ENCODE measurements at places on chromosomes 7 and 10.

DNA sequence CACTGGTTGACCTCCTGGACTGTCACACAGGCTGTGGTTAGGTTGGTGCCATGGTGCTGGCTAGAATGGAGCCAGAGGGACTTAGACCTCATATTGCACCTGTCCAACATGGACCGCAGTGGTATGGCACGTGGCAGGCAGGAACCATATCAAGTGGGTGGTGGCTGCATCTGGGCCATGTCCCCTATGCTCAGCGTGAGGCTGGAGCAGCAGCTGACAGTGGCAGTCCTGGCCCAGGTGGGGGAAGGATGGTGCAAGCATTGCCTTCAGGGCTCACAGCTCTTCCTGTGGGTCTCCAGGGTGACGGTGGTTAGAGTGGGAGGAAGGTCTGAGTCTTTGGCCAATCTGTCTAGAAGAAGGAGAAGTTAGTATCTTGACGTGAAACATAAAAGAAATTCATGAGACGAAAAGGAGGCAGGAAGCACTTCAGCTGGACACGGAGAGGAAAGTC is 54.5 kb upstream of the PFKFB3 start:
- no peak overlapping the region for H3K27ac ChIP-seq
- peaks cover 34% of the 10 kb centered on the region for H3K4me1 ChIP-seq
- H3K36me3 ChIP-seq, result no peaks in the 10 kb centered on the region
- DNase-seq, result no peak

GRCh38 chr7:130877236-130877990 is 143.4 kb upstream of the KLF14 start:
- no peaks in the 10 kb centered on the region for H3K27me3 ChIP-seq
- H3K4me1 ChIP-seq, result peaks cover 45% of the 10 kb centered on the region
- H3K27ac ChIP-seq, result no peak overlapping the region
- H3K36me3 ChIP-seq, result peaks cover 30% of the 10 kb centered on the region
- no peak for DNase-seq

DNA sequence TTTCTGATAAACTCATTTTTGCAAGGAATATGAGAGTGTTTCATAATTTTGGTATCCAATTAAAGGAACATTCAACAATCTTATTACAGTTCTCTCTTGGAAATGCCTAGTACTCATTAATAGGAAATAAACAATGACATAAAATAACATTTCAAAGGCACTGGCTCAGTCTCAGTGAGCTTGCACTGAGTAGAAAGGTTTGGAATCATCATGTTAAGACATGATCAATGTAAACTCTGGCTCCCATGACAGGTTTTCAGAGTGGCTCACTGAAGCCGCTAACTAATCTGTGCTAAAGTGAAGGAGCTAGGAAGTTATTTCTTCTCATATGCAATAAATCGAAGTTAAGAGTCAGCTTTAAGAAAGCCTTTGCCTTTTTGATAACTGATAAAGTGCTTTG is 203.3 kb upstream of the HGF start:
- H3K27me3 ChIP-seq, result no peaks in the 10 kb centered on the region
- DNase-seq, result no peak
- H3K4me1 ChIP-seq, result no peaks in the 10 kb centered on the region
- no peaks in the 10 kb centered on the region for H3K36me3 ChIP-seq
- no peak overlapping the region for H3K27ac ChIP-seq
- no peak overlapping the region for H3K4me3 ChIP-seq

- H3K27me3 ChIP-seq, result no peaks in the 10 kb centered on the region
- H3K4me1 ChIP-seq, result no peaks in the 10 kb centered on the region
- DNase-seq, result no peak
- no peak overlapping the region for H3K27ac ChIP-seq
- no peak overlapping the region for H3K4me3 ChIP-seq
These were observed 190.8 kb downstream of the GATA3 start for GRCh38 chr10:8245131-8245813.

- no peak overlapping the region for H3K4me3 ChIP-seq
- no peaks in the 10 kb centered on the region for H3K27me3 ChIP-seq
- no peak for DNase-seq
- H3K4me1 ChIP-seq, result no peaks in the 10 kb centered on the region
- H3K27ac ChIP-seq, result no peak overlapping the region
- no peaks in the 10 kb centered on the region for H3K36me3 ChIP-seq
These were observed 29.3 kb downstream of the AVL9 start for GRCh38 chr7:32524631-32525030.

- no peaks in the 10 kb centered on the region for H3K27me3 ChIP-seq
- peaks cover 43% of the 10 kb centered on the region for H3K4me1 ChIP-seq
- no peaks in the 10 kb centered on the region for H3K36me3 ChIP-seq
- peak overlapping the region; percentile 67 for H3K27ac ChIP-seq
- no peak overlapping the region for H3K4me3 ChIP-seq
These were observed 138.9 kb downstream of the SH3PXD2A start for GRCh38 chr10:103716206-103717160.

DNA sequence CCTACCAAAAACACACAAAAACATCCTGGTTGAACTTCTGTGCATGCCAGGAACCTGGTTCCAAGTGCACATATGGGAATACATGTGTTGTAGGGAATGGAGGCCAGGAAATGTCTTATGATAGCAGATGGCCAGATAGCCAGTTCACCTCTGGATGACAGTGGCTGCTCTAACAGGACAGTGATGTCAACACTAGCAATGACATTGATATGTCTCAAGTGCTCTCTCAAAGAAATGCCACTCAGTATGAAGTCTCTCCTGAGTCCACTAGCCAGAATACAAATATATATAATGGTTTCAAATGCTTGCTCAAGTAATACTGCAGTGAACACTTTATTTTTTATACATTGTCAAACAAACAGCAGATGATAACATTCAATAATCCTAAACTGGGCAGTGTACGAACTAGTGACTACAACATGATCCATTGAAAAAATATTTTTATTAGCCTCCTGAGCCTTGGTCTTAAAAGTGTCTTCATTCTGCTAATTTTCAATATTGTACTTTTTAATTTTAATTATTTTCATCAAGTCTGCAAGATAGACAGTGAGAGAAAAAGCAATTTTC is 26.0 kb upstream of the PCDH15 start:
- DNase-seq, result no peak
- H3K4me1 ChIP-seq, result no peaks in the 10 kb centered on the region
- no peak overlapping the region for H3K4me3 ChIP-seq
- no peaks in the 10 kb centered on the region for H3K27me3 ChIP-seq
- H3K36me3 ChIP-seq, result no peaks in the 10 kb centered on the region

DNA sequence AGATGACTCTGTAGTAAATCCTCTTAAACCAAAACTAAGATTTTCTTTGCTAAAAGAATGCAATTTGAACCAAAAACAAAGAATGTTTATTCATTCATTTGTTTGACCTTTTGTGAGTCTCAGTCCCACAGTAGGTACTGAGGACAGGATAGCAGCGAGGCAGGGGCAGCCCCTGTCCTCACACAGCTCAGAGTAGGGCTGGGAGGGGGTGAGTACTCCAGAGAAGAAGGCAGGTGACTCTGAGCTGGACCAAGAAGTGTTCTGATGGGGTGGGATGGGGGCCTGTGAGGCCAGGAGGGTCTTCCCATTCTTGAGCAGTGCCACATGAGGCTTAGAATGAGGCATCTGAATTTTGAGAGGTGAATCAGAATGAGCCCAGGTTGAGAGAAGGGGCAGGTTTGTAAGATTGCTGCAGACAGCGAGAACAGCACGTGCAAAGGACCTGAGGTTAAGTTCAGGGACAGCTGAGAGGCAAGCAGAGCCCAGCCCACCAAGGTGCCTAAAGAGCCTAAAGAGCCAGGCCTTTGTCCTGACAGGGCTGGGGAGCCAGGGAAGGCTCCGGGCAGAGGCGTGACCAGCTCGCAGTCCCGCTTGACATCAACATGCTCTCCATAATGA is 56.9 kb upstream of the CHST15 start:
- no peak overlapping the region for H3K27ac ChIP-seq
- no peak overlapping the region for H3K4me3 ChIP-seq
- peaks cover 18% of the 10 kb centered on the region for H3K4me1 ChIP-seq
- H3K27me3 ChIP-seq, result no peaks in the 10 kb centered on the region

GRCh38 chr7:22662556-22663356 is 64.2 kb upstream of the IL6 start:
- no peak for DNase-seq
- no peak overlapping the region for H3K4me3 ChIP-seq
- H3K27me3 ChIP-seq, result no peaks in the 10 kb centered on the region

GRCh38 chr10:70807556-70807955 is 8.2 kb upstream of the SGPL1 start:
- H3K27me3 ChIP-seq, result no peaks in the 10 kb centered on the region
- H3K36me3 ChIP-seq, result no peaks in the 10 kb centered on the region
- H3K27ac ChIP-seq, result no peak overlapping the region
- H3K4me3 ChIP-seq, result no peak overlapping the region
- H3K4me1 ChIP-seq, result no peaks in the 10 kb centered on the region
- DNase-seq, result no peak

DNA sequence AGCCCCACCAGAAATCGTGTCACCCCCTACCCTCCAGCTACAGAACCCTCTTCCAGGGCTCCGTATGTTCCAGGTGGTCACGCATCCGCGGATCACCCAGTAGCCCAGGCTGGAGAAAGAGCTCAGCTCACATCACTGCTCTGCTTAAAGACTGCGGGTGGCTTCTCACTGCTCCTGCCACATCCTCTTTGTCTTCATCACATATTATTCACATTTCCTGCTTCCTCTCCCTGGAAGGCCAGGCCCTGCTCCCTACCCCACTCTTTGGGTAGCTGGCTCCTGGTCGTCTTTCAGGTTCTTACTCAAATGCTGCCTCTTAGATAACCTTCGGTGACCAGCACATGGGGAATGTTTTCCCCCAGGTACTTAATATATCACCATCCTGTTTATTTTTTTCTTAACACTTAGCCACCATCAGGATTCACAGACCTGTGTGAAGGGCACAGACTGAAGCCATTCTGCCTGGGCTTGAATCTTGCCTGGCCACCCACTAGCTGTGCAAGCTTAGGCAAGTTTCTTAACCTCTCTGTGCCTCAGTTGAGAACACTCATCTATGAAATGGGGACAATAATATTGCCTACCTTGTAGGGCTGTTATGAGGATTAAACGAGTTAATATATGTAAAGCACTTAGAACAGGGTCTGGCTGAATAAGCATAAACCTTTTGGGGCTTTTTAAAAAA is 307.8 kb downstream of the PRPF18 start:
- peaks cover 24% of the 10 kb centered on the region for H3K4me1 ChIP-seq
- H3K4me3 ChIP-seq, result no peak overlapping the region
- H3K36me3 ChIP-seq, result no peaks in the 10 kb centered on the region

GRCh38 chr7:100213672-100214071 is 6.1 kb upstream of the PVRIG start:
- peaks cover 4% of the 10 kb centered on the region for H3K4me1 ChIP-seq
- H3K4me3 ChIP-seq, result no peak overlapping the region
- no peak overlapping the region for H3K27ac ChIP-seq
- no peaks in the 10 kb centered on the region for H3K36me3 ChIP-seq

GRCh38 chr7:43721193-43721806 is 8.0 kb downstream of the COA1 start:
- no peak overlapping the region for H3K27ac ChIP-seq
- no peaks in the 10 kb centered on the region for H3K36me3 ChIP-seq
- no peaks in the 10 kb centered on the region for H3K27me3 ChIP-seq
- DNase-seq, result no peak

DNA sequence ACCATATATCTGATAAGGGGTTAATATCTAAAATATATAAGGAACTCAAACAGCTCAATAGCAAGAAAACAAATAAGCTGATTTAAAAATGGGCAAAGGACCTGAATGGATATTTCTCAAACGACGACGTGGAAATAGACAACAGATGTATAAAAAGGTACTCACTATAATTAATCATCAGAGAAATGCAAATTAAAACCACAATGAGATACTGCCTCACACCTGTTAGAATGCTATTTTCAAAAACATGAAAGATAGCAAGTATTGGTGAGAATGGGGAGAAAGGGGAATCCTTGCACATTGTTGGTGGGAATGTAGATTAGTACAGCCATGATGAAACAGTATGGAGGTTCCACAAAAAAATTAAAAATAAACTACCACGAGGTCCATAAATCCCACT is 163.2 kb downstream of the DKK1 start:
- no peaks in the 10 kb centered on the region for H3K27me3 ChIP-seq
- no peaks in the 10 kb centered on the region for H3K36me3 ChIP-seq
- no peak overlapping the region for H3K4me3 ChIP-seq
- DNase-seq, result no peak
- H3K27ac ChIP-seq, result no peak overlapping the region
- no peaks in the 10 kb centered on the region for H3K4me1 ChIP-seq

GRCh38 chr7:100567031-100567730 is 6.5 kb downstream of the SAP25 start:
- H3K27me3 ChIP-seq, result no peaks in the 10 kb centered on the region
- no peak overlapping the region for H3K4me3 ChIP-seq
- no peak overlapping the region for H3K27ac ChIP-seq
- peaks cover 31% of the 10 kb centered on the region for H3K4me1 ChIP-seq
- DNase-seq, result no peak
- H3K36me3 ChIP-seq, result peaks cover 4% of the 10 kb centered on the region

GRCh38 chr7:2043316-2044039 is 189.3 kb downstream of the MAD1L1 start:
- no peaks in the 10 kb centered on the region for H3K4me1 ChIP-seq
- H3K27ac ChIP-seq, result no peak overlapping the region
- DNase-seq, result no peak
- H3K36me3 ChIP-seq, result no peaks in the 10 kb centered on the region

DNA sequence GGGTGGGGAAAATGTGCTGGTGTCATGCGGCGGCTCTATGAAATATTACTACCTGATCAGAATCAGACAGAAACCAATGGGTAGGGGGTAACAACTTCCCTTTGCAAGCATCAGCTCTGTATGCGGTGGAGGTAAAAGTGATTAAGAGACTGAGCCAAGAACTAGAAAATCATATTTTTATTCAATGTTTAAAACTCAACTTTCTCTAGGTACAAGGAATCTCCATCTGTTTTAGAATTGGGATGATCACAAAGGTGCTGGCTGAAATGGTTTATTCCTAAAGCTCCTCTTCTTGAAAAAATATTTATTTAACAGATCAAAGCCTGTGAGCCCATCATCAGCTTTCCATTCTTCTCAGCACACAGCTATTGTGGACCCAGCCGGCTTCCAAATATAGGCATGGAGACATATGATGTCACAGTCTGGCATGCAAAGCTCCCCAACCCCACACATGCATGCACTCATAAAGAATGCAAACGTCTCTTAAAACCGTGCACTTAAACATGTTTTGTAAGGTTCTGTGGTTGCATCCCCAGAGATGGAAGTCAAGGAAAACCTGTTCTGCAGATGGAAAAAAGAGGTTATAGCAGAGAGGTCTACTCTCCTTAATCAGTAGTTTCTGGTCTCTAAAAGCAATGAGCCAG is 126.0 kb downstream of the SKIDA1 start:
- H3K27me3 ChIP-seq, result no peaks in the 10 kb centered on the region
- H3K36me3 ChIP-seq, result no peaks in the 10 kb centered on the region
- no peak overlapping the region for H3K27ac ChIP-seq

GRCh38 chr10:74206746-74207145 is 55.7 kb downstream of the ADK start:
- H3K27ac ChIP-seq, result no peak overlapping the region
- no peak overlapping the region for H3K4me3 ChIP-seq
- no peaks in the 10 kb centered on the region for H3K36me3 ChIP-seq
- peaks cover 22% of the 10 kb centered on the region for H3K4me1 ChIP-seq
- H3K27me3 ChIP-seq, result no peaks in the 10 kb centered on the region
- no peak for DNase-seq

Data from vagina (tissue), 2 donors.